ENCODE measurements at places on chromosomes 1 and 21. TPM values are rescaled to one million over a fixed set of nuclear protein-coding genes. Genes with fewer than 3 reads are reported as not detected.

CGN gene
- 0.27 TPM for total RNA-seq

HSF2BP gene
- total RNA-seq: not detected

PDZK1IP1 gene
- total RNA-seq: not detected

DNA sequence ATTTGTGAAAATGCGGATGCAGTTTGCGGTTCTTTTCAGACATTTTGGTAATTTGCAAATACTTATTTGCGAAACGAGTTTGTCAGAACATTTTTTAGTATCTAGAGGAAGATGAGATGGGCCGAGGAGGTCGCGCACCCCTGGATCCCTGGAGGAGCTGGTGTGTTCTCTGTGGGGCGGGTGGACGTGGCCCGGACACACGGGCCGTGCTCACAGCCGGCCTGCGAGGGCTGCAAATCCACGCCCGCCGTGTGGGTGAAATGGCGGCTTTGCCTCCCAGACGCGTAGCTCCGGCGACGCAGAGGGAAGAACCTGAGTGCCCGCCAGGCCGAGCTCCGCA is 9.3 kb upstream of the TTLL10 start:
- no peak for DNase-seq

GRCh38 chr1:156291226-156292061 is 4.0 kb downstream of the GLMP start:
- peak; percentile 96 for DNase-seq

GRCh38 chr1:172980456-172980855 is 70.3 kb downstream of the TNFSF18 start:
- DNase-seq: no peak

GRCh38 chr1:223203694-223204093 is 60.6 kb upstream of the TLR5 start:
- no peak for DNase-seq

- DNase-seq: peak; percentile 18
Observed at GRCh38 chr1:6101826-6102531, 56.3 kb downstream of the KCNAB2 start.

- DNase-seq: no peak
Observed at GRCh38 chr1:113103048-113103447, 30.1 kb downstream of the LRIG2 start.

All from Right ventricle myocardium superior (tissue), 1 donor.